ENCODE measurements at places on chromosomes 7 and 10.

GRCh38 chr7:23960361-23960760 lies 250.3 kb downstream of the STK31 start:
- no peak for DNase-seq

DNA sequence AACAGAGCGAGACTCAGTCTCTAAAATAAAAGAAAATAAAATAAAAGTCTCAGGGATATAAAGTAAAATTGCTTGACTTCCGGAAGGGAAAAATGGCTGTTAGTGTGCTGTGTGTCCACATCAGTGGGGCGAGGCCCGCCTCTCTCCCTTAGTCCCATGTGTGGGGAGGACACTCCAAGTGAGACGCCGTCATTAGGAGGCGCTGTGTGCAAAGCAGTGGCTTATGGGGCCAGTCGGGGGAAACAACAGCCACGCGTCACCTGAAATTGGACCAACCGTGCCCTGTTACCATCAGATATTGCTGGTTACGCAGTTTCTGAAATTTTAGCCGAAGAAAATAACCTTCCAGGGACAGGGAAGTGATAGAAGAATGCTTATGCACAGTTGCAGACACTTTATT lies 15.8 kb downstream of the SFXN4 start:
- no peak for DNase-seq

GRCh38 chr7:95609277-95609971 lies 13.1 kb upstream of the PDK4 start:
- DNase-seq = no peak

GRCh38 chr7:154627646-154628290 lies 375.2 kb downstream of the PAXIP1 start:
- no peak for DNase-seq

Data from activated gamma-delta T cell treated with anti-CD3 and anti-CD28 coated beads, Interleukin-2, amount 50 U/mL, for 16 hours (primary cell).